ENCODE measurements at places on chromosomes 16 and 17.

GRCh38 chr17:29133121-29133713, 47.0 kb downstream of the MYO18A start:
- peak; percentile 87 for DNase-seq

- DNase-seq: no peak
Measured at GRCh38 chr17:76106703-76107102, 3.1 kb upstream of the EXOC7 start.

GRCh38 chr16:82019535-82019934, 8.3 kb upstream of the SDR42E1 start:
- no peak for DNase-seq

DNA sequence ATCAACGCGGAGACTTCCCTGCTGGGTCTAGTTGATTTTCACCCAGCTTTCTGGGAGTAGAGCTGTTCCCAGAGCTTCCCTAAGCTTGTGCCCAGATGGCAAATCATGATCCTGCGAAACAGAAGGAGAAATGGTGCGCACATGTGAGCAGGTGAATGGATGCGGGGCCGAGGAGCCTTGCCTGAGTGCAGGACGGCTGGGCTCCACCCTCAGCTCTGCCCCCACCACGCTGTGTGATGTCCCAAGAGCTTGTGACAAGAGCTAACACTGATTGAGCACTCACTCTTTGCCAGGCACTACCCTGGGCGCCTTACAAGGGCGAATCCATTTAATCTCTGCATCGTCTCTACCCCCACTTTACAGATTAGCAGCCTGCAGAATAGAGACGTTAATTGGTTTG, 162.7 kb upstream of the RPL38 start:
- DNase-seq: no peak
